Activated CD8-positive, alpha-beta memory T cell treated with anti-CD3 and anti-CD28 coated beads, Interleukin-2, amount 50 U/mL, for 4 hours (primary cell): ENCODE measurements at places on chromosomes 5 and 9.

DNA sequence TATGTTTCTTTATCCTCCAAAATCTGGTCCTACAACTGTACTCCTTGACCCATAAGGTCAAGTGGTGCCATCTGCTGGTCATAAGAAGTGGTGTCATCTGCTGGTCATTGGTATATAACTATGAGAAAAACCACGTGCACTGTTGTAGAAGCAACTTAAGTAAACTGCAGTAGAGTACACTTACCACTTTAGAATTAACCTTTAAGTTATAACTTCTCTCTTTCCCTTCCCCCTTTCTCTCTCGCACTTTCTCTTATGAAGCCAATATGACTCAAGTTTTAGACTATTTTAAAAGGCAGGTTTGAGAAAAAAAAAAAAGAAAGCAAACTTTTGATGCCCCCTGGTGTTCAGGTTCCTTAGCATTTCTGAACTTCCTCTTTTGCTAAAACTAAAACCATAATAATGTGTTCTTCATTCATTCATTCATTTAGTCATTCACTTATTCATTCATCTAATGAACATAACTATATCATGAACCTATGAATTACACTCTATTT, 12.8 kb upstream of the MTAP start:
- DNase-seq = peak; percentile 45

DNA sequence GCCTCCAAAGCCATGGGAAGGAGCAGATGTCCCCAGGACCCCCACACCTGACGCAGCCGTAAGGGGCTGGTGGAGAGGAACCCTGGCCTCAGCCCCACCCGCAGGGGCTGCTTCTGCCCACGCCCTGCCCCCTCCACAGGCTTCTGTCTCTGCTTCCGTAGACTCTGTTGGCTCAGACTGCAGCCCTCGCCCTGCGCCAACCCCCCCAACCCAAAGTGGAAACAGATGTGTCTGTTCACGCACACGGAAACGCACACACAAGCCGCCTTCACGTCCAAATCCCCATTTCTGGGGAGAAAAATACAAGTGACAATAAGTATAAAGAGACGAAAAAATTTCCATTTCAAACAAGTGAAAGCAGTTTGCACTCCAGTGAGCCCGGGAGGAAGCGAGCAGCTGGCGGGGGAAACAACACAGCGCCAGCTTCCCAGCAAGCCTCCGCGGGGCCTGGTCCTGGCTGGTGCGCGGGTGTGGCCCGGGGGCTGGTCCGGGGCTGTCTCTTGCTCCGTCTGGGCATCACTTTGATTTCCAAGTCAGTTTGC, 32.6 kb upstream of the RXRA start:
- DNase-seq = no peak

GRCh38 chr9:20442461-20443319, 179.6 kb downstream of the MLLT3 start:
- DNase-seq = no peak

- no peak for DNase-seq
Measured at GRCh38 chr9:14690948-14691730, 2.1 kb downstream of the ZDHHC21 start.

GRCh38 chr5:72615061-72615460, 107.9 kb upstream of the ZNF366 start:
- DNase-seq = no peak

DNA sequence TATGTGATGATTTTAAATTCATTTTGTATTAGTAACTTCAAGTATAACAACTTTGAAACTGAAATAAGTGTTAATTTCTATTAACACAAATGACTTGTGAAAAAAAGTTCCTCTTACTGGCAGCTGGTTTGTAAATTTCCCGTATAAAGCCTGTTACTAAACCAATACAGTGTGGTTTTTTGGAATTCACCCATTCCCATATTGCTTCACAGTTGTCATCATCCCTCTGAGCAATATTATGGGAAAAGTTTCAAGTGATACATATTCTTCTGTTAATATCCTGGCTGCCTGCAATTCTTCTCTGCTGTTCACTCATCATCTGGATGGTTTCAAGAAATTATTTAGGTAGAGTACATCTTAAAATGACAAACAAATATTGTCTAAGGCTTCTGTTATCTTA, 1185.1 kb upstream of the C9orf72 start:
- no peak for DNase-seq

DNA sequence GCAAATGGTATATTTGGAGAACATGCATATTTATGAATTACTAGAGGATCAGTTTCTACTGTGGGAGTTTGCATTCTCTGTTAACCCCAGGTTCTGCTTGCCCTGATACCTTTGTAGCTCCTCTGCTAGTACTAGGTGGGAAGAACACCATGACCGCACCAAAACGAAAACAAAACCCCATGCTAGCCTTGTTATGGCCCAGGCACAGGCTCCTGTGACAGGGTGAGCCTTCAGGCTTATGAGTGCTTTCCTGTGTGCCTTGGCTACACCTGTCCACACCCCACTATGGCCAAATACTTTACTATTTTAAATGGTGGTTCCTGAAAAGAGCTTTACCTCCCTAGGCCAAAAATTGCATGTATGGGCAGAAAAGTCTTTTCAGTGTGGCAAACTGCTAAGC, 94.8 kb downstream of the PPIC start:
- no peak for DNase-seq

GRCh38 chr5:165108809-165109208, 1603.4 kb downstream of the MAT2B start:
- DNase-seq = no peak

- no peak for DNase-seq
Measured at GRCh38 chr9:109488791-109489492, 9.2 kb downstream of the PTPN3 start.

GRCh38 chr9:132068605-132069004, 11.1 kb downstream of the MED27 start:
- DNase-seq = no peak

- no peak for DNase-seq
Measured at GRCh38 chr5:78647838-78648358, 674 bp downstream of the LHFPL2 start.
